ENCODE measurements at places on chromosomes 2 and 18.

DNA sequence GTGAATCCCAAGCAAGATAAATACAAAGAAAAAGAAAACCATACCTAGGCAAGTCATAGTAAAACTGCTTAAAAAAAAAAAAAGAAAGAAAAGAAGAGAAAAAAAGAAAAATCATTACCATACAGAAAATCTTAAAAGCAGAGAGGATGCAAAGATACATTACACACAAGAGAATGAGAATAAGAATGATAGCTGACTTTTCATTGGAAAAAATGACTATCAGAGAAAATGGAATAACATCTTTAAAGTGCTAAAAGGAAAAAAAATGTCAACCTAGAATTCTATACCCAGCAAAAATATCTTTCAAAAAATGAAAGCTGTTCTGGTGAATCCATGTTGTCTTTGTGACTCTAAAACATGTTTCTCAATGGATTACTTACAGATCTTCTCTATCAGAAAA lies 66.2 kb downstream of the REEP1 start:
- no peak for DNase-seq

- peak; percentile 47 for DNase-seq
Observed at GRCh38 chr2:2850218-2850755, 519.2 kb upstream of the MYT1L start.

DNA sequence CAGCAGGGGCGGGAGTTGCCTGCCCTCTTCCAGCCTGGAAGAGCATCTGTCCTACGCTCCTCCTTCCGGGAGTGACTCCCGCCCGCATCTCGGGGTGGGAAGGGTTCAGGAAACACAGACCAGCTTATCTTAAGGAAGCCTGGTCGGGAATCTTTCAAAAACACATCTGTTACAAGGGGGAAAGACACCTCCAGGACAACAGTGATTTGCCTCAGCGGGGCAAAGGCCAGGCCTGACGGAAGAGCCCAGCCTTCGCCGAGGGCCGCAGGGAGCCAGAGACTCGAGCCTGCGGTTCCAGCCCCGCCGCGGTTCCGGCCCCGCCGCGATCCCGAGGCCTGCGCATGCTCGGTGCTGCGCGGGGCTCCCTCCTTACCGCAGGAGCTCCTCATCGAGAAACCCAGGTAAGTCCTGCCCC lies 38.1 kb upstream of the TGIF1 start:
- no peak for DNase-seq

DNA sequence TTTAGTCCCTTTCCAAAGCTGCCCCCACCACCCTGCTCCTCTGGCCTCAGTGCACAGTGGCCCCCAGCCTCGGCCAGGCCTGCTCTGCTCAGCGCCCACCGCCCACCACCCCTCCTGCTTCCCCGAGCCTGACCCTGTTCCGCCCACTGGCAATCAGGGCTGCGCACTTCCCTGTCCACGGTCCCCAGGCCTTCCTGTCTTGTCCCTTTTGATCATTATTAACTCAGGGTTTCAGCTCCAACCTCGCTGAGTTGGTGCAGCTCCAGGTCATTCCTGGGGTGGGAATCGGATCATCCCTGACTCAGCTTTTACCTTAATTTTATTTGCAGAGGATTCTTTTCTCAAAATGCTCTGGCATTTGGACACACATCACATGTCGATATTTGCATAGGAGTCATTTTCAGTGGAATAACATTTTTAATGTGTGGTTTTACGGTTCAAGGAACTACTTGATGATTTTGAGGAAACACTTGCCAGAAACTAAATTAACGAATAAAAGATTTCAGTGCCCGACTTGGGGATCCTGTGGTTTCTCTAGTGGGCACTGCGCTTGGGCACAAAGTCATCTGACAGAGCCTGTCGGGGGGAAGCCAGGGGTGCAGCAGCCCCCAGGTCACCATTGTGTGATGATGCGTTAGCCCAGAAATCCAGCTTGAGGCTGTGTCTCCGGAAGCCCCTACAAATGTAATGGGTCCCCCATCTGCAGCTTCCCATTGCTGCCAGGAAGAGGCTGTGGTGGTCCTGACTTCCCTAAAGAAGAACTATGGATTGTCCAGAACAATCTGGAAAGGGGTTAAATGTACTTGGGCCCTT lies 1.0 kb upstream of the ESPNL start:
- DNase-seq, result no peak

GRCh38 chr2:127877626-127878025 lies 8.1 kb downstream of the AMMECR1L start:
- DNase-seq, result no peak
